Fibroblast of skin of right quadriceps (primary cell): ENCODE measurements at places on chromosomes 12 and 14.

- DNase-seq: peak; percentile 16
These were observed 57.3 kb upstream of the TMEM132D start for GRCh38 chr12:129961091-129961490.

- DNase-seq: no peak
These were observed 83.5 kb downstream of the MAP1LC3B2 start for GRCh38 chr12:116642683-116643082.

DNA sequence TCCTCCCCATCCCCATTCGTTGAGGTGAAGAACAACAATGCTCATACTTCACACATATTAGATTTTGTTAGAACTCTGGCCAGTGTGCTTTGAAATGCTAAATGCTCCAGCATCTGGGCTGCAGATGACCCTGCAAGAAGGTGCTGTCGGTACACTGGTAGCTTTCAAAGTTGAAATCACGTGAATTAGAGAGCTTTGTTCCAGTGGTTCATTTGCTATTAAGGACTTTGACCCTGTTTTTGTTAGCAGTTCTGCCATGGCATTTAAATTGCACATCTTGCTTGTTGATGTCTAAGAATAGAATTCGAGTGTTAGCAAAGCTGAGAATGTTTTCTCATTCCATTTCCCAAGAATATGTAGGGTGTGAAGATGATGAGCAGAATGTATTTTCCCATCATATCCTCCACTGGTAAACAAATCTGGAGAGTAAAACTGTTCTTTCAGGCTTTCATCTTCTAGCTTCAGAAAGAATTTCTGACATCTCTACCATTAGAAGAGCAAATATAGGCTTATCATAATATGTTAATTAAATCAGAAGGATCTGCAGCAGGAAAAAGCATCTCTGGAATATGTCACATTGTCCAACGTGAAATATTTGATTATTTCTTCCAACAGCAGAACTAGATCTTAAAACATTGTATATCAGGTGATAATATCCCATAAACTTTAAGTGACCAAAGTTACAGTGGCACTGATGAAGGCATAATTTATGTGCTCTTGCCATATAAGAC is 98.8 kb upstream of the PDE3A start:
- no peak for DNase-seq

GRCh38 chr14:100534528-100535286 is 52.5 kb downstream of the BEGAIN start:
- DNase-seq: no peak

GRCh38 chr12:121570467-121571283 is 10.1 kb downstream of the KDM2B start:
- DNase-seq: no peak

- DNase-seq: no peak
These were observed 64.9 kb downstream of the AKAP6 start for GRCh38 chr14:32394038-32394437.

GRCh38 chr12:120167529-120168095 is 26.9 kb downstream of the GCN1 start:
- DNase-seq: peak; percentile 41

DNA sequence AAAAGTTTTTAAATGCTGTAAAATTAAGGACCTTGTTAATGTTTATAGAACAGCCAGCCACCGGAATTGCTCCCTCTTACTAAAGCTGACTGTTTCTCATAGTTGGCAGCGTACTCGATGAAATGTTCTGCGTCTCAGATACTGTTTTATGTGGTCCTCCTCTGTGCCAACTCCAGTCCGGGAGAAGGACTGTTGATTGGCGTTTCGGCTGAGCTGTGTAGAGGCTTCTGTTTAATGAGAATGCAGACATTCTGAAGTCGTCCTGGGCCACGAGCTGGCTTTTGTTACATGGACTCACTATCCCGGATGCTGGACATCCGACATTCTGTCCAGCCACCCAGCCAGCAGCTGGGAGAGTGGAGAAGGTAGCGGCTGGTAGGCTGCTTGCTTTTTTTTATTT is 75.4 kb downstream of the WDR20 start:
- peak; percentile 10 for DNase-seq

- no peak for DNase-seq
These were observed 873.6 kb downstream of the LRFN5 start for GRCh38 chr14:42480255-42480654.

- no peak for DNase-seq
These were observed 78.4 kb upstream of the DNM1L start for GRCh38 chr12:32600681-32601080.

DNA sequence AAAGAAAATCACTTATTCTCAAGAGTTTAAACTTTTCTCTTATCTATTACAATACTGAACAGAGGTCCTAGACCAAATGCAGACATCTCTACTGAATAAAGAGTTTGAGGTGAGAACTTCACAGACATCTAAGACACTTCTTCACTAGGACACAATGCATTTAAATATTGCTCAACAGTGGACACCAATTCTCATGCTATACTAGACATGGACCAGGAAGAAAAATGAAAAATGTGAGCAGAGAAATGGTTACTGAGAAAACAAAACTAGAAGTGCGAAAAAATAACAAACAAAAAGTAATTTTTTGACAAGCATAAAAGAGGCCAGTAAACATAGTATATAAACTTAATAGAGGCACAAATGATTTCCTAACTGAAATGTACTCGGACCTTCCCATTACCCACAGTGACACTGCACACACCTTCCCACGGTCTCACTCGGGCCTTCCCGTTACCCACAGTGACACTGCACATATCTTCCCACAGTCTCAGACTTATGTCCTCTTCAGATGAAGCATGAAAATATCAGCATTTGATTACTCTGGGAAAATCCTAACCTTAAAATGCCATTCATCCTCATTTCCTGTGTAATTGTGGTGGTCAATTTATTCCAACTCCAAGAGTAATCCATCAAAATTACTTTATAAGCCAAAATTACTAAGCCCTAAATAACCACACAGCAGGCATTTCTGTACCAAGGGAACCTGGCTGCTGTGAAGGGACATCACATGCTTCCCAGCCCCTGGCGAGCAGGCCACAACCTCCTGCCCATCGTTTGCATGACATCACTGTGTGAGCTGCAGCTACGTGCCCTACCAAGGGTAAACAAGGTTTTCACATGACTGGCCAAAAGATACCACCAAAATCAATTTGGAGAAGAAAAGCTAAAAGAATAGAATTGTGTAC is 6.4 kb downstream of the SLC15A4 start:
- DNase-seq: no peak
